ENCODE measurements at places on chromosomes 6 and 20.
A peak's percentile ranks its signal among the peaks of the same experiment; 100 is the strongest.

- DNase-seq: no peak
Observed at GRCh38 chr20:8265588-8265987, 133.5 kb downstream of the PLCB1 start.

GRCh38 chr6:40900791-40901190 lies 138.2 kb downstream of the UNC5CL start:
- DNase-seq: no peak

DNA sequence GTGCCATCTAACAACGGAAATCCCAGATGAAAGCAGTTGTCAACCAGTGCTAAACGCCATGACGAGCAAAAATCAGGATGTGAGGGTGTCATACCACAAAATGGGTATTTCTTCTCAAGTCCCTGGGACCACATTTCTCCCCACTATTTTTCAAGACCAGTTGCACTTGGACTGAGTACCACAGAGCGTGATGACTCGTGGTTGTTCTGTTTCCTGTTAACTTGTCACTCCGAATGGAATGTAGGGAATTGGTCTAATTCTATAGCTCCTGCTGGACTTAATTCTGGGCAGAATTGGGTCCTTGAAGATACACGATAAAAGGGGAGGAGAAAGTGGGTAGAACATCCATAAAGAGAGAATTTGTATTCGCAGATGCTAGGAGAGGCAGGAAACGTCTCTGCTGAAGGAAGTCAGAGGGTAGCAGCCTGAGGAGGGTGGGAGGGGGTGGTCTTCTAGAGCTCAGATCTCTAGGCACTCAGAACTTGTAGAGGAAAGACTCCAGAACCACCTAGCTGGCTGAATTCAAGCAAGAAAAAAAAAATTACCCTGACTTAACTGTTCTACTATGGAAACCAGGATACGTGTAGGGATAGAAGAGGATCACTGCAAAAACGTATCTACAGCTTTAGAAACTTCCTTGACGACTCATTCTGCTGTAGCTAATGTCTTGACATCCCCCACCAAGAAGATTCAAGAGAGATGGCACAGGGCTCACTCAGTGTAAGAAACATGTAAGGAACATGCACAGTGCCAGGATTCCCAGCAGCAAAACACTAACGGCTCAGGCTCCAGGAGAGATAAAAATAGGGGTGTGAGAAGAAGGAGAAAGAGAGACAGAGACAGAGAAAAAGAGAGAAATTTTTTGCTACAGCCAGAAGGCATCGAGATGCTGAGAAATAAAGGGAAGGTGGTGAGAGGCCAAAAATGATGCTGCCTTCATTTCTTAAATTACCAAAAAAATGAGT lies 494.7 kb downstream of the CD83 start:
- DNase-seq: no peak

GRCh38 chr6:34969662-34970265 lies 80.7 kb downstream of the ANKS1A start:
- no peak for DNase-seq

- no peak for DNase-seq
Observed at GRCh38 chr20:17843246-17844132, 125.1 kb downstream of the SNX5 start.

GRCh38 chr6:138805016-138805765 lies 9.3 kb downstream of the ECT2L start:
- no peak for DNase-seq

GRCh38 chr6:76381612-76382011 lies 309.1 kb upstream of the IMPG1 start:
- no peak for DNase-seq

- DNase-seq: no peak
Observed at GRCh38 chr20:5145365-5146098, 18.7 kb downstream of the CDS2 start.

DNA sequence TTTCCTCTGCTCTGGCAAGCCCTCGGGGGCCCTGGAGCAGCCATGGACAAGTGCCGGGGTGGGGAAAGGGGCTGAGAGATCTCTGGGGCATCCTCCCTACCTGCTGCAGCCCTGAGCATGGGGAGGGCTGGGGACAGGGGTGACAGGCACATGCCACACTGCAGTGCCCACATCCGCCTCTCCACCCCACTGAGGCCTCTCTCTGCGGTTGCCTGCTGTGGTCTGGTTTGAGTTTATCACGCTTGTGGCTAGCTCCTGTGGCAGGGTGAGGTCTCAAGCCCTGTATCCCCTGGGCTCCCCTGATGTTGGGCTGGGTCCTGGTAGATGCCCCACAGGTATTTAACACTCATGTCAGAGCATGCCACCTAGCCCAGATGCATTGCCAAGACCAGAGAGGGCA lies 52.9 kb upstream of the MLN start:
- peak; percentile 36 for DNase-seq

DNA sequence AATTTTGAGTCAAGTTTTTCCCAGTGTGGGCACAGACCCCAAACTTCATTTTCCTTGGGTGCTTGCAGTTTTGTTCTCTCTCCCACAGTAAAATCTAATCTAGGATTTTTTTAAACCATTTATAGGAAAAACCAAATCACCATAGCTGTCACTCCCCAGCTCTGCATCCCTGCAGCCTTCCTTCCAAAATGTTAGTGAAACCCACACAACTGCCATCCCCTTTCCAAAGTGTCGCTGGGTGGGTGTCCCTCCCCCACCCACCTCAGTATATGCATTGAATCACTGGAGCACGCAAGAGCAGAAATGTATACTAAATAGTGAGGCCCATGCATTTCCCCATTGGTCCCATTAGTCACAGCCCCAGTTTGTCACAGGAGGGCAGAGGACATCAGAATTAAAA lies 138.3 kb downstream of the MTFR2 start:
- no peak for DNase-seq

- no peak for DNase-seq
Observed at GRCh38 chr20:33654680-33655161, 7.4 kb upstream of the C20orf144 start.

DNA sequence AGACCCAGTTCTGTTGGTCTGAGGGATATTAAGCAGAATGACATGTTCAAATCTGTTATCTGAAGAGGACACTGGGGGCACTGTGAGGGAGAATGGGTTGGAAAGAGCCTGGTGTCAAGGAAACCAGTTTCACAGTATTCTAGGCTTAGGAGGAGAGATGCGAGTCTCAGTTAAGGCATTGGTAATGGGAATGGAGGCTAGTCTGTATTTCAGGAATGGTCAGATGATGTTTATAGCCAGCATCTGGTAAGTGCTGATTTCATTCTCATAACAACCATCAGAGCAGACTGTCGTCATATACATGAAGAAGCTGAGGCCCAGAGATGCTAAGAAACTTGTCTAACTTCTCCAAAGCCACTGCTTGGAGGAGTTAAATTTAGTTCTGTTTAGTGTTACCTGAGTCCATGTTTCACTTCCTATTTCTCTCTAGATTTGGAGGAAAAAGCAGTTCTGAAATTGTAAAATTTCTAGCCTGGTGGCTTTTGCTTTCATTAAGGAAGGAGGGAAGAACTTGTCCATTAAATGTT lies 242.0 kb downstream of the ARID1B start:
- no peak for DNase-seq

DNA sequence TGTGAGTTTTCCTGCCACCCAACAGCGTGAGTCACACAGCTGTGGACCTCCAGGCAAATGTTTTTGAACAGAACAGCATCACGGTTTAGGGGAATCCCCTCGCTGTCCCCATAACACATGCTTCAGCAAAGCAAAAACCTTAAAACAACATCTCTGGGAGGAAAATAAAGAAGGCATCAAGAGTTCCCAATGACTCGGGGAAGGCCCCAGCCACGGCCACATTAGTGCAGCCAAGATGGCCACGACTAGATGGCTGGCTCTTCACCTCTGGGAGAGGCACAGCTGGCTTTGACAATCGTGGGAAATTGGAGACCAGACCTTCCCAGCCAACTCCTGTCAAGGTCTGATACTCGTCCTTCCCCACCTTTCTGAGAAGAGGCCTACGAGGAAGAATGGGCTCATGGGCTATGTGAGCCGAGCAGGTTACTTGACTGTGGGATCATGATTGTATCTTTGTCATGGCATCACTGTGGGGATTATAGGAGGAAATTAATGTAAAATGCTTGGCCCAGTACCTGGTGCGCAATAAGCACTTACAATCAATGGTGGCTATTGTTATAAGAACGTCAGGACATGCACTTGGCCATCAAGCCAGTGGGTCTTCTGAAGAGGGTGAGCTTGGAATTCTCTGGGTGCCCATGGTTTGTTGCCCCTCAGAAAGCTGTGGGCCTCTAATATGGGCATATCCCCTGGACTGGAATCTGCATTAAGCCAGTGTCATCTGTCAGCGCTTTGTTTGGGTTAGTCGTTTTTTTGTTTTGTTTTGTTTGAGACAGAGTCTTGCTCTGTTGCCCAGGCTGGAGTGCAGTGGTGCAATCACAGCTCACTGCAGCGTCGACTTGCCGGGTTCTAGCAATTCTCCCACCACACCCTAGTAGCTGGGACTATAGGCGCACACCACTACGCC lies 43.6 kb downstream of the FGD2 start:
- DNase-seq: peak; percentile 49

- no peak for DNase-seq
Observed at GRCh38 chr6:91132461-91132860, 545.6 kb upstream of the MAP3K7 start.

DNA sequence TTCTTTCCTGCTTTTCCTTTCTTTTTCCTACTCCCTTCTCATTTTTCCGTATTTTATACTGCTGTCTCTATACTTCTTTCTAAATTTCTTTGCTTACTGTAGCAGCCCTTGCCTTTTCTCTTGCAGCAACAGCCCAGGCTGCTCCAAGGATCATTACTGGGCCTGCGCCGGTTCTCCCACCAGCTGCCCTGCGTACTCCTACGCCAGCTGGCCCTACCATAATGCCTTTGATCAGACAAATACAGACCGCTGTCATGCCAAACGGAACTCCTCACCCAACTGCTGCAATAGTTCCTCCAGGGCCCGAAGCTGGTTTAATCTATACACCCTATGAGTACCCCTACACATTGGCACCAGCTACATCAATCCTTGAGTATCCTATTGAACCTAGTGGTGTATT lies 148.8 kb downstream of the QKI start:
- DNase-seq: no peak

DNA sequence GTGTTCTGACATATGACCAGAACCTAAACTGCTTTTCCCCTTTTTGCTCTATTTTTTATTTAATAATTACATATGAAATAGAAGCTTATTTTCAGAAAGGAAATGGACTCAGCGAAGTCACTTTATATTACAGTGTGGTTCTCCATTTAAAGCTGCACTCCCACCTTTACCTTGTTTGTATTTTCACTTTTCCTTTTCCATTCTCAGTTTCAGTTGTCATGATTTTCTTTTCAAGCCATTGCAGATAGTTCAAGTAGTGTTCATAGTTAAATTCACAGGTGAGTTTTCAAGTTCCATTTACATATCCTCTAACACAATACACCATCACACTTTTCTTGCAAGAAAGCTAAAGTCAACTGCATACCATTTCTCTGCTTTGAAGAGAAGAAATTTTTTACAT lies 400.2 kb downstream of the HACE1 start:
- DNase-seq: no peak

DNA sequence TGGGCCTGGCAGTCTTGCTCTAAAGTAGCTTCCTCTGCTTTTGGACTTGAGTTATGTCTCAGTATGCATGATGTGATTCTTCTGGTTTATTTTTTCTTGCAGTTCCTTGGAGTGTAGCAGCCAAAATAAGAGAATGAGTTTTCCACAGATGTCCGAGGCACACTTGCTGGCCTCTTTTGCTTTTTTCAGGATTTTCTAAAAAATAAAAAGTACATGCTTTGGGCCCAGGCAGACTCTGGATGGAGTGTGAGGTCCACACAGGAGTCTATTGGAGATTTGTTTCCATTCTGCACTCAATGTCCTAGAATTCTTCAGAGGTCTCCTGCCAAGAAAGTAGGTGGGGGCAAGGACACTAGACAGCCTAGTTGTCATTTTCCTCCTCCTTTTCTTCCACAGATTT lies 477.6 kb downstream of the EPM2A start:
- no peak for DNase-seq

GRCh38 chr20:51348876-51349275 lies 193.6 kb downstream of the NFATC2 start:
- no peak for DNase-seq

DNA sequence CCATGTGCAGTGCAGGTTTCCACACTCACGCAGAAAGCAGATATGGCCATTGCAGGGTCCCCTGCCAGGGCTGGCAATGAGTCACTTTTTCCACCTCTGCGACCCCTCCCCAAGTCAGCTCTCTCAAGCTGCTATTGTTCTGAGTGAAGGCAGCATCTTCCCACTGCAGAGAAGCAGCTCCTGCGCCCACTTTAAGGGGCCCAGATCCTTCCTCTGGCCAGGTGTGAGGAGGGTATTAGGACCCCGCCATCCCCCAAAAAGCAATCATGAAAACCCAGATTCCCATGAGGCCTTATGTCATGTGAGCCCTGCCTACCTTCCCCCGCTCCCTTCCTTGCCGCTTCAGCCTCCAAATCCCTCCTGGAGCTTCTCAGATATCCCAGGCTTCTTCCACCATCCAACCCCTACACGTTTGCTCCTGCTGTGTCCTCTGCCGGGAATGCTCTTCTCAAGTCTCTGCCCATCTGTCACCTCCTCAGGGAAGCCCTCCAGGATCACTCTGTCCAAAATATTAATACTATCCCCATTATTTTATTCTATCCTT lies 220.3 kb downstream of the NFATC2 start:
- no peak for DNase-seq

DNA sequence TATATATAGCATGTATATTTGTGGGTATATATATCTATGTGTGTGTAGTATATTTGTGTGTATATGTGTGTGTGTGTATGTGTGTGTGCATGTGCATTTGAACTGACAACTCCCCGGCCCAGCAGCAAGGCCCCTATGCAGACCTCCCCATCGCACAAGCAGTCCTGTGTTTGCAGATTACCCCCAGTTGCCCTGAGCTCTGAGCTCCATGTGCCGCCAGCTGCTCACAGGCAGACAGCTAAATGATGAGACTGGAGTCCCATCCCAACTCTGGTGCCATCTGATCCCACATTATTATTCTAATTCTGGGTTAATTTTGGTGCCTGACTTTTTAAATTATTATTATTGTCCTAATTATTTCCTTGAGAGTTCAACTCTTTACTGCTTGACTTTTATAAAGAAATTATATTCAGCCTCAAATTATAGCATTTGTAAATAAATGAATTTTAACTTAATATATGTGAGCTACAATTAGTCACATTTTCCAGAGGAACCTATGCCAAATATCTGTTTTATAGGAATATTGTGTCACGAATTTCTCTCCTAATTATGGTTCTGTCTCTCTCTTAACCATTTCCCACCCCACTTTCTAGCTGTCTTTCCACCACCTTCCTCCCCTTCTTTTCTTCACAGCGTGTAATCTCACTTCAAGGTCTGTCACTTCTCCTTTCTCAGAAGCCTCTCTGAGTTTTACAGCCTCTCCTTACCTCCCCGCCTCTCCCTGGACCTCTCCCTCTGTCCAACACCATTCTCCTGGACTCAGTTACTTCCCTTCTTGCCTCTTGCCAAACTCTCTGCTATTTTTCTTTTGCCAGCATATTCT lies 90.6 kb upstream of the SYNDIG1 start:
- DNase-seq: no peak
